ENCODE measurements at places on chromosomes 3 and 15.

DNA sequence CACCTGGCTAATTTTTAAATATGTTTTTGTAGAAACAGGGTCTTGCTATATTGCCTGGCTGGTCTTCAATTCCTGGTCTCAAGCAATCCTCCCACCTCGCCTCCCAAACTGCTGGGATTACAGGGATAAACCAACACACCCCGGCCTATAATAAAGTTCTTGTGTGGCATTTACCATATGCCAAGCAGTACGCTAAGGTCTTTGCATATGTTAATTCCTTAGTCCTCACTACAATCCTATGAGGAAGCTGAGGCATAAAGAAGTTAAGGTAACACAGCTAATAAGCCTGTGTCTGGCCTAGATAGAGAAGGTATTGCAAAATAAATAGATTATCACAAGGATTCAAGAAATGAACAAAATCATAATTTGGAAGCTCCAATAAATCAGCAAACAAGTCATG lies 17.6 kb upstream of the SLC4A7 start:
- DNase-seq = no peak

- DNase-seq = peak; percentile 97
These were observed 633 bp upstream of the SETD5 start for GRCh38 chr3:9396632-9397331.

GRCh38 chr3:35814531-35814930 lies 175.2 kb downstream of the ARPP21 start:
- DNase-seq = no peak

DNA sequence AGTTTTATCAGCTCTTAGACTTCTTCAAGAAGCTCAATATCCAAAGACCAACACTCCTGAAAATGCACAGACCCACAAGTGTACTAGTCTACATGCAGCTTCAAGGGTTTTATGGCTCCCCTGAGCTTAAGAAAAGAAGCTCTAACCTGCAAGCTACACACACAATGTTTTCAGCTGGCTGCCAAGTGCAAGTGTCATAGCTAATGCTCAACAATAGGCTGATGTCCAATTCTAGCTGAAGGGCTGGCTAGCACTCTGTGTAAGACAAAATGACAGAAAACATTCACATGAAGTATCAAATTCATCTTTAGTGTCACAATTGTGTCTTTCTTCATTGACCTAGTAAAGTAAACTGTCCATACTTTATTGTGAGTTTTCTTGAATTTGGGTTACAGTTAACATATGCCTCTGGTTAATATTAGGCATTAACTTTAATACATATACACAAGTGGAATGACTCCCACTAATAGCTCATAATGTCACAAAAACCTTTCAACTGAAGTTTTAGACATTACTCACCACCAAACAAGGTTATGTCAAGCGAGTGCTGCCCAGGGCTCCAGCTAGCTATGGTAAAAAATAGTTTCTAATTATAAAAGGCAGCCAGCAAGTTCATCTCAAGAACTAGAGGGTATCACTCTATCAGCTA lies 15.1 kb downstream of the ABI3BP start:
- DNase-seq = no peak

DNA sequence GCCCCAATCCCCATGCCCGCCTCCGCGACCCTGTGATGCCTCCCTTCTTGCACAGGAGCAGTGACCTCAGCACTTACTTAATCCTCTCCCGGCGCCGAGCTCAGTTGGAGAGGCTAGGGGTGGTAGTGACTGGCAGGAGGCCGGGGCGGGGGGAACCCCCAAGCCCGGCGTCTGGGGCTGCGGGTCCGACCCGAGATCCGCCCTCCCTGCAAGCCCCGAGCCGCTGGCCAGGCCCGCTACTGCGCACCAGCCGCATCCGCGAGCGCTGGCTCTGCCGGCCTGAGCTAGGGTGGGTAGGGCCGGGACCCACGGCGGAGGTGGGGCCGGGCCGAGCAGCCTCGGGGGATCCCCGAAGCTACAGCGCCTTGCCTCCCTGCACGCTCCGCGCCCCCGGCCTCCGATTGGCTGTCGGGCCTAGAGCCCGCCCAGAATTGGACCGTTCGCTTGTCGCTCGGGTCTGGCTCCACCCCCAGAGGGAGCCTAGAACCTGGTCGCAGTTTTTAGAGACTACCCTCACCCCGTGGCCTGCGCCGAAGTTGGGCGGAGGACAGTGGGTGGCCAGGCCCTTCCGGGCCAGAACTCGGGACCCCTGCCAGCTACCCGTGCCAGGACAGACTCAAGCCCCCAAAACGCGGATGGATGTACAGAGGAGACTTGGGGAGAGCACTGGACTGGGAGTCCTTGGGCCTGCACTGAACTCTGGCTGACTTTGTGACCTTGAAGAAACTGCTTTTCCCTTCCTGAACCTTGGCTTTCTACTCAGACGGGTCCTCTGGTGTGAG lies at the start of gene C3orf18:
C3orf18 (minus strand) TSS at position 362 of the 782 bp plus-strand sequence. CDS start 2,048 bp downstream, outside the sequence.
- peak; percentile 93 for DNase-seq

DNA sequence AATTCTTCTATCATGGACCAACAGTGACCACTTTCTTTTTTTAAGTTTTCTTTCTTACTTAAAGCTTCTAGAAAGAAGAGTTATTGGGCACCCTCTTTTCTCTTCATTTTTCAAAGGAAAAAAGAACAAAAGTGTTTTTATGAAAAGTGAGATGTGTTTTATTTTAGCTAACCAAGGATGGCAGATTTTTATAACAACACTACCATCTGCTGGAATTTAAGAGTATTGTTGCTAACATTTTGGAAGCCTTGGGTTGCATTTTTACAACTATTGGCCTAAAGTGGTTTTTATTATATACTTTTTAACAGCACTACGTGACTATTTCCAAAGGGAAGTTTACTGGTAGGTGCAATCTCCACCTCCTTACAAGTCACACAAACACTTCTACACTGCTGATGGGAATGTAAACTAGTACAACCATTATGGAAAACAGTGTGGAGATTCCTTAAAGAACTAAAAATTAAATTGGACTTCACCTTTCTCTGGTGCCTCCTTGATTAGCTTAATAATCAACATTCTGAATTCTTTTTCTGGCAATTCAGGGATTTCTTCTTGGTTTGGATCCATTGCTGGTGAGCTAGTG lies 237.7 kb upstream of the AGTR1 start:
- DNase-seq = no peak

DNA sequence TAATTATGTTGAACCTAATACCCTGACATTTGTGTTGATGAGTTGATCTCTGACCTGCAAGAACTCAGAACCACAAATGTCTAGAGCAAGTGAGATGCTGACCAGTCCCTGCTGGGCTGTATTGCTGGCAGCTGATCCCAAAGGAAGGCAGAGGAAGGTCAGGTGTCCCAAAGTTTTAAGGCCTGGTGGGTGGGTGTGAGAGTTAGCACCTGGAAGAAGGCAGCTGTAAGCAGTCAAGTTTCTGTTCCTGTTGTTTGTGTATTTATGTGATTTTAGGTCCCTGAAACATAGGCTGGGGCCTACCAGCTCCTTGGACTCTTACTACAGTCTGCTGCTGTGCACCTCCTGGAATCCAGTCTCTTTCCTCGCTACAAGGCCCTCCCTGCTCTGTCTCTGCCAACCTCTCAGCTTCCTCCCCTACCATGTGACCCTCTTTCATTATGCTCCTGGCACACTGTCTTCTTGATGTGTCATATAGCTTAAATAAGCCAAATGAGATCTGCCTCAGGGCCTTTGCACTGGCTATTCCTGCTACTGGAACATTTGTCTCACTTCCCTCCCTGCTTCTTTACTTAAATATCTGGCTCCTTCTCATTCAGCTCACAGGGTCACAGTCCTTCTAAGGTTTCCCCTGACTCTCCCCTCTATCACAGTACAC lies 31.0 kb upstream of the ATOSA start:
- no peak for DNase-seq

- DNase-seq = no peak
These were observed 298.9 kb upstream of the CBLB start for GRCh38 chr3:106167728-106168127.

- no peak for DNase-seq
These were observed 23.9 kb upstream of the SLC12A8 start for GRCh38 chr3:125236331-125236903.

DNA sequence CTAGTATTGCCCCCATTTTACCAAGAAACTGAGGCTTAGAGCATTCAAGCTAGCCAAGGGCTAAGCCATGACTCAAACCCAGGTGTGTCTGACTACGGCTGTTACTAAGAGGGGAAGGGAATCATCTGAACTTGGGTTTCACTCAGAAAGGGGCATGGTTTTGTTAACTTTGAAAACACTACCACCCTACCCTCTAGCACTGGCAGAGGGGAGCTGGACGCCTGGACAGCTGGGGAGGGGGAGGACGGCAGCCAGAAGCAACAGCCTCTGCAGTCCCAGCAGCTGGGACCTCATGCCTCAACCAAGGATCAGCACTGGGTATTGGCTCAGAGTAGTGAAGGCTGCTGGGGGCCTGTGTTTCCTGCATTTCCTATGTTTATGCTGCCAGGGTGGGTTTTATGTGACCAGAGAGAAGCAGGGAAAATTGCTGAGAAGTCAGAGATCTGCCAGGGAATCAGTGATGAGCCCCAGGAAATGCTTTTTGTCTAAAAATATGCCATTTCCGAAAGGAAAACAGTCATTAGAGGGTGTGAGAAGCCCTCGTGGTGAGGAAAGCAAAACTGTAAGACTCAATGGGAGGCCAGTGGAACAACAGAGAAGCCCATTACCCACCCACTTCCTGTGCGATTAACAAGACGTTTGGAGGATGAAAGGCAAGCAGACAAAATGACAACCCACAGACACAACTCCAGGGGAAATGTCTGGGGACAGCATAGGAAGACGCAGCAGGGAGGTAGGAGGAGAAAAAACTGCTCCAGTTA lies 41.2 kb downstream of the LIPC start:
- DNase-seq = no peak

GRCh38 chr3:40718209-40718608 lies 193.4 kb downstream of the ZNF621 start:
- DNase-seq = no peak

DNA sequence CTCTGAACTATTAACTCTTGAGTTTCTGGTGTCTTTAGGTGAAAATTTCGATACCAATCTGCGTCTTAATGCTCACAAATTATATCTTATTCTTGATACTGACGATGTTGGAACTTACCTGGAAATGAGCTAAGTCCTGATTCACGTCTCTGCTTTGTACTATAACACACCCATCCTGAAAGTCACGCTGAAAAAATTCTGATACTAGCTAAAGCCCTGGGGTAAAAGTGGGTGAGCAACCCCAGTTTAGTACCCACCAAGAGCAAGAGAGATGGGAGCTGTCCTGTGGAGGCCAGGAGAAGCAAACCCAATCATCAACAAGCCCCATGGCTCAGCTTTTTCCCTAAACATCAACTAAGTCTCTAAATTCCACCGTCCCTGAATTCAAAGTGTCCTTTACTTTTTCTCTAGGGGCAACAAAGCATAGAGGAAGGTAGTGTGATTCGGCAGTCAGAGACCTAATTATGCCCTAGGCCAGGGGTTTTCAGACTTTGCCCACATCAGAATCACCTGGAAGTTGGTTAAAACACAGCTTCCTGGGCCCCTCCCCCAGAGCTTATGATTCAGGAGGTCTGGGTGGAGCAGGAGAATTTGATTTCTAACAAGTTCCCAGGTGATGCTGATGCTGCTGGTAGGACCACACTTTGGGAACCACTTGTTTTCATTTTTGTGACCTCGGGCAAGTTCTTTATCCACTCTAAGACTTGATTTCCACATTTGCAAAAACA lies 90.2 kb downstream of the OSBPL10 start:
- no peak for DNase-seq

- no peak for DNase-seq
These were observed 222.6 kb downstream of the ABHD5 start for GRCh38 chr3:43913036-43913948.

DNA sequence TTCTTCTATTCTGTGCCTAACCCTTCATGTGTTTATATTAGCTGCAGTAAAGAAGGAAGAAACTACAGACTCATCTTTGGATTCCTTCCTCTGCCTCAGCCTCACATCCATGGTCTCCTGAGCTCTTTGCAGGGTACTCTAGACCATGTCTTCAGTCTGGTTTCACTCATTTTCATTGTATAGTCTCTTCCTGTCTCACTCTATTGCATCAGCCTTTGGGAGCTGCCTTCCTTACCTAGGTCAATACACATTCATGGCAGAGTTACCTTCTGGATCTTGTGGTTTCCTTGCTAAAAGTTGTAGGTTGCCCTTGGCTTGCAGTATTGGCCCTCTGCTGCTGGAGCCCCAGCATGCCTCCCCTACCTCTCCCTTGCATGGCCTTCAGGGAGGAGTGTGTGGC lies 31.5 kb upstream of the SCAANT1 start:
- no peak for DNase-seq

DNA sequence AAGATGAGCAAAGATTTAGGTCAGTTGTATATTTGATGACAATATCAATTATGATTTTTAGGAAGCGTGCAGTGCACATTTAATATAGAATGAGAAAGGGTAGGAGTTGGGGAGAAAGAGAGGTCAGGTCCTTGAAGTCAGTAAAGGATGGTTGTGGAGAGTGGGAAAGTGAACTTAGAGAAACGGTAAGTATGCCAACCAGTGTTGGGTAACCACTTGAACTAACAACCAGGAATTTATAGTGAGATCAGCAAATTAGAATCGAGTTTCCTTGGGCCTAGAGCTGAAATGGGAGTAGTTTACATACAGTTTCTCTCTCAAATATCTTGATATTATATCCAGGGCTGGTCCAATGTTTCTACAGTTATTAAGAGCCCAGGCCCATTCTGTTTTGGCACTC lies 188.5 kb upstream of the RBMS3 start:
- no peak for DNase-seq

DNA sequence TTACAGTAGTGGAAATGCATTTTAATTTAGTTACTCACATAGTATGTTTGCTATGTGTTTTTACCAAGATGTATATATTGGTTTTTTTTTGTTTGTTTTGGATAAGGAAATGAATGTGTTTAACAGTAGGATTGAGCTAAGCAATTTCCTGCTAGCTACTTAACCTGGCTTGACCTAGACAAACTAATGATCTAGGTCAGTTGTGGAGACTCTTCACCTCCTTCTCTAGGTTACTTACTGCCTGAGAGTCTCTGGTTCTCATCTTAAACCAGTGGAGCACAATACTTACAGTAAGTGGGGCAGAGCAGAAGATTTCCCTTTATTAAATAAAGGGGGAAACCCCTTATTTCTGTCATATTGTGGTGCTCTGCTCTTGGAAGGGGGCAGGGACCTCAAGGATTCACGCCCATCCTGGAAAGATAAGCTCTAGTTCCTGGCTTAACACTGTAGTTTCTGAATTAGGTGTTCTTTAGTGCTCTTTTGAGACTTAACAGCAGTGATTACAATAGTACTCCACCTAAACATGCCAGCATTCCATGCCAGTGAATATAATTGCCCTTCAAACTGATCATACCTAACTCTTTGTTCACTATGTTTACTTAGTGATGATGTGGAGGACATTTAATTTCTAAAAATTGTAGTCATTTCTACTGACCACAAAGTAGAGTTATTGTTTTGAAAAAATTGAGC lies 79.9 kb downstream of the UBP1 start:
- DNase-seq = no peak

GRCh38 chr15:50046867-50047266 lies 72.2 kb downstream of the ATP8B4 start:
- DNase-seq = no peak
